Ureter (tissue), 1 donor: ENCODE measurements at places on chromosomes 5 and 9.

- DNase-seq, result no peak
Measured at GRCh38 chr9:135419106-135419505, 60.5 kb upstream of the PPP1R26 start.

DNA sequence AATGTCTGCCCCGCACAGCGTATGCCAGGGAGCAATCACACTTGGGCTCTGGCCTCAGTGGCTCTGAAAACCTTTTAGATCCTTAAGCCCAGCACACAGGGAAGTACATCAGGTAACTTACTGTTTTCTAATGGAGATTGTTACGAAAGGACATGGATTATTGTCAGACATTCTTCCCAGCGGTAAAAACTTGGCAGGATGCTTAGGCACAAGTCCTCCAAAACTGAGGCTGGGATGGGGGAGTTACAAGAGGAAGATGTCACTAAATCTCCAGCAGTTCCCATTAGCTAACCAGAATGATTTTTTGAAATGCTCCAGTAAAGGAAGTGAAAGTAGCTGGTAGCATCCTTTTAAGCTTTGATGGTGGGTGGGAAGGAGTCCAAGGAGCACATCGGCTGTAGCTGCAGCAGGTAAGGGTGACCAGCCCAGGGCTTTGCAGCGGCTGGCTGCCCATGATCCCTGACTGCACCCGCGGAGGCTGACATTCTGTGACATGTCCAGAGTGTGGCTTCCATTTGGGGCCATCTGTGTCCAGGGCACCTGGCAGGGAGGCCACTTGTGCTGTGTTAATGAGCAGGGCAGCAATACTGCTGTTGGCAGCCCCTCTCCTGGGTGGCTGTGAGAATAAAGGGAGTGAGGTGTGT, 165.8 kb downstream of the GADD45G start:
- DNase-seq, result no peak

DNA sequence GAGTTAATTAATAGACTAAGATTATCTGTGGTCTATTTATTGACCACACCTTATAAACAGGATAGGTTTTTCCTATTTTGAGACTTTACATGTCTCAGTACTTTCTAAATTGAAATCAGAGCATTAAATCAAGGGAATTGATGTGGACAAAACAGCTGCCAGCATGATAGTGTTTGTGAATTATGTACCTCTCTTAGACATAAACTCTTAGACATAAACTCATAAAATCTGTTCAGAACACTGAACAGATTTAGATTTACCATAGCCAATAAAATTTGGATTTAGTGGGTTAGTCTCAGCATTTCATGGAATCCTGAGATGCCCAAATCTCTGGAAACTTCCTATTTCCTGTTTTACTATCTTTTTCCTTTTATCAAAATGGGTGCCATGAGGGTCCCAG, 11.5 kb upstream of the AGXT2 start:
- no peak for DNase-seq

DNA sequence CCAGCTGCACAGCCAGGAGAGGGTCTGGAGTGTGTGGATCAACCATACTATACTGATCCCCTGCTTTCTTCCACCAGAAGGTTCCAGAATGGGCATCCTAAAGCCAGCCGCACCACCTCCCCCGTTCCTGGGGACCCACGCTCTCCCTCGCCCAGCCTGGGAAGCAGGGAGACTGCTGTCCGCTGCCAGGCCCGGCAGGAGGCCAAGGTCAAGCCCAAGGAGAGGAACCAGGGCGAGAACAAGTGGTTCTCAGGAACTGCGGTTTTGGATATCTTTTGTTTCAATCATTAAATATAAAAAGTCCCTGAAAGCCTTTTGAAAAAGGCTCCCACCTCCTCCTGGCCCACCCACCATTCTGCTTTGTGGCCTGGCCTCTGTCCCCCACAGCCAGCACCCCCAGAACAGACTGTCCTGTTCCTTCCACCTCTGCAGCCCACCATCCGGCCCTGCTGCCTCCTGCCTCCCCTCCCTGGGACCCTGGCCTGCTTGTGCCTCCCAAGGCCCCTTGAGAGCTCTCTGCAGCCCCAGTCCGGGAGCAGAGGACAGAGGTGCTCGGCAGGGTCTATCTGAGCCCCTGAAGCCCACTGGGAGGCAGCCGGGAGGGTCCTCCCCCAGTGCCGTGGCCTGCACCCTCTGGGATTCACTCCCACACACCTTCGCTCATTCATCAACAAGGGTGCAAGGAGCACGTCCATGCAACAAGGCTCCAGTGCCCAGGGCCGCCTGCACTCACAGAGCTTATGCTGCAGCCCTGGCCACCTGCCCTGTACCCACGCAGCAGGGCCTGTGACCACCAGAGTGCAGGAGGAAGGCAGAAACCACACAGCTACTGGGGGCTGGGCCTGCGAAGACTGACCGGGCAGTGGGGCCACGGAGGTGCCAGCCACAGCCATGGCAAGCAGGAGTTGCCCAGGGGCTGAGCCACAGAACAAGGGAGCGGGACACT, 614 bp upstream of the LCN6 start:
- no peak for DNase-seq

GRCh38 chr5:152170350-152170749, 234.7 kb downstream of the NMUR2 start:
- peak; percentile 46 for DNase-seq

DNA sequence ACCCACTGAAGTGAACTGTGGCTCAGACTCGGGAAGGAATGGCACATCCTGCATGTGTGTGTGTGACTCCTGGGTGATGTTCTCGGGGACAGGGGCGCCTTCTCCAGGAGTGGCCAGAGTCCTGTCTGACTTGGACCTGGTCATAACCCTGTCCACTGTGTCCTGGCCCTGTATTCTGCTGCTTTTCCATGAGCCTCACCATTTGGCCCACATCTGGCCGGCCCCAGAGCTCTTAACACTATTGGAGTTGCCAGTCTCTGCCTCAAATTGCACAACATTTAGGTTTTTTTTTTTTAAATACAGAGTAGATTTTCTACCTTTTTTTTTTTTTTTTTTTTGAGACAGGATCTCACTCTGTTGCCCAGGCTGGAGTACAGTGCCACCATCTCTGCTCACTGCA, 278.3 kb upstream of the TUT7 start:
- DNase-seq, result no peak

GRCh38 chr9:17905781-17906175, 326.9 kb downstream of the SH3GL2 start:
- no peak for DNase-seq

DNA sequence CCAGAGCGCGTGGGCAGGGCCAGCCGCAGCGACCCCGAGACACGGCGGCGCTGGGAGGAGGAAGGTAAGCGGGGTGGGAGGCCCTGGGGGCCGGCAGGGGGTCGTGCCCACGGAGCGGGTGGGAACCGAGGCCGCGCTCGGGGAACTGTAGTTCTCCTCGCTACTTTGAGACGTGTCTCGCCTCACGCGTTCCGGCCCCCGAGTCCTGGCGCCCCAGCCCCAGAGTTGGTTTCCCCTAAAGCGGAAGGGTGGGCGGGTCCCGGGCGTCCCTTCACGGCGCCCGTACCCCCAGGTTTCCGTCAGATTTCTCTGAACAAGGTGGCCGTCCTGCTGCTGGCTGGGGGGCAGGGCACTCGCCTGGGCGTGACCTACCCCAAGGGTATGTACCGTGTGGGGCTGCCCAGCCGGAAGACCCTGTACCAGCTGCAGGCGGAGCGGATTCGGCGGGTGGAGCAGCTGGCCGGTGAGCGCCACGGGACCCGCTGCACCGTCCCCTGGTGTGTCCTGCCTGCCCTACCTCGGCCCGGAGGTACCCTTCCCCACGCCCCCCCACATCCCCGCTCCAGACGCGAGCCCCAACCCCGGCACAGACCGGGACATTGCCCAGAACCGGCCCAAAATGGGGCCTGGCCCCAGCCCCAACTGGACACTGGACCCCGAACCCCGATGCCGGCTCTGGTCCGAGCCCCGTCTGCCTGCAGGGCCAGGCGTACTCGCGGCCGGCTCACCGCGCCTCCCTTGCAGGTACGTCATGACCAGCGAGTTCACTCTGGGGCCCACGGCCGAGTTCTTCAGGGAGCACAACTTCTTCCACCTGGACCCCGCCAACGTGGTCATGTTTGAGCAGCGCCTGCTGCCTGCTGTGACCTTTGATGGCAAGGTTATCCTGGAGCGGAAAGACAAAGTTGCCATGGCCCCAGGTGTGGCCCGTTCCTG, 709 bp downstream of the UAP1L1 start:
- DNase-seq, result peak; percentile 53

- no peak for DNase-seq
Measured at GRCh38 chr9:38000332-38000731, 68.7 kb downstream of the SHB start.

DNA sequence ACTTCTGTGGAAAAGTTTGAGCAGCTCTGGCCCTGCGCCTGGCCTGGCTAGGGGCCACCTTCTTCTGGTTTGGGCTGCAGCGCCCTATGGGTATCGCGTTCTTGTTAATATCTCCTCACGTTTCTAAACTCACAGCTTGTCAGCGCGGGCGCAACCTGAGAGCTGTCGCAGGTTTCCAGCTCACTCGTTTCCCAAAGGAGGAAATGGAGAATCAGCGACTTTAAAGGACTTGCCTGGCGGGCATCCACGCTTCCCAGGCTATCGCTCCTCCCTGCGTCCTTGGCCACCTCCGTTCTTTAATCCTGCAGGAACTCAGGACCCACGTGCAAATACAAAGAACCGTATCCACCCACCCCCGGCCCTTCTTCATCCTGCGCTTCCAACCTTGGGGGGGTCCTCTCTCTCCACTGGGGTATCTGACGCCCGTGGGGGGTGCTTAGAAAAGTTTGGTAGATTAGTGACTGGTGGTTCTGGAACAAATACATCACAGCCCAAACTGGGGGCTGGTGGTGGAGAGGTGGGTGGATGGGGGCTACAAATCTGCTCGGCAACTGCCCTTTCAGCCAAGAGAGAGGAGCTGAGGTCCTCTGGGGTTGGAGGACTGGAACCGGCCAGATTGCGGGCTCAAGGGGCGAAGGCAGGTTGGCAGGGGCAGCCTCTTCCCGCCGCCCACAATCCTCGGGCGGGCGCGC, 578 bp upstream of the PSAT1 start:
- DNase-seq, result peak; percentile 46

GRCh38 chr5:181136361-181136955, 5.5 kb upstream of the OR2V1 start:
- no peak for DNase-seq

DNA sequence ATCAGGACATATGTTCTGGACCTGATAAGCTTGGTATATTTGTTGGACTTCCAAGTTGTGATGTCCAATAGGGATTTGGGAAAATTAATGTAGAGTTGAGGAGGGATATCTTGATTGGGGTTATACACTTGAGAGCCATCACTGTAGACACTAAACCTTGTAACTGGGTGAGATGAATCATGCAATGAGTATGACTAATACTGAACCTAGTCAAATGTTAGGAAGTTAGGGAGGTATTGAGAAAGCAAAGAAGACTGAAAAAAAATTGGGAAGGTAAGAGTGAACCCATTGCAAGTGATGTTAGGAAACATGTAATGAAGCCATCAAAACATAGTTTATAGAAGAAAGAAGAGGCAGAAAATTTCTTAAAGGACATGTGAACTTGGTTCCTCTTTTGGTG, 668.4 kb upstream of the CDH9 start:
- DNase-seq, result no peak

- DNase-seq, result no peak
Measured at GRCh38 chr5:172793577-172794488, 22.8 kb upstream of the DUSP1 start.

- DNase-seq, result no peak
Measured at GRCh38 chr5:21452449-21452848, 1400.7 kb downstream of the CDH12 start.

- DNase-seq, result no peak
Measured at GRCh38 chr5:93120051-93120450, 461.0 kb downstream of the NR2F1-AS1 start.

DNA sequence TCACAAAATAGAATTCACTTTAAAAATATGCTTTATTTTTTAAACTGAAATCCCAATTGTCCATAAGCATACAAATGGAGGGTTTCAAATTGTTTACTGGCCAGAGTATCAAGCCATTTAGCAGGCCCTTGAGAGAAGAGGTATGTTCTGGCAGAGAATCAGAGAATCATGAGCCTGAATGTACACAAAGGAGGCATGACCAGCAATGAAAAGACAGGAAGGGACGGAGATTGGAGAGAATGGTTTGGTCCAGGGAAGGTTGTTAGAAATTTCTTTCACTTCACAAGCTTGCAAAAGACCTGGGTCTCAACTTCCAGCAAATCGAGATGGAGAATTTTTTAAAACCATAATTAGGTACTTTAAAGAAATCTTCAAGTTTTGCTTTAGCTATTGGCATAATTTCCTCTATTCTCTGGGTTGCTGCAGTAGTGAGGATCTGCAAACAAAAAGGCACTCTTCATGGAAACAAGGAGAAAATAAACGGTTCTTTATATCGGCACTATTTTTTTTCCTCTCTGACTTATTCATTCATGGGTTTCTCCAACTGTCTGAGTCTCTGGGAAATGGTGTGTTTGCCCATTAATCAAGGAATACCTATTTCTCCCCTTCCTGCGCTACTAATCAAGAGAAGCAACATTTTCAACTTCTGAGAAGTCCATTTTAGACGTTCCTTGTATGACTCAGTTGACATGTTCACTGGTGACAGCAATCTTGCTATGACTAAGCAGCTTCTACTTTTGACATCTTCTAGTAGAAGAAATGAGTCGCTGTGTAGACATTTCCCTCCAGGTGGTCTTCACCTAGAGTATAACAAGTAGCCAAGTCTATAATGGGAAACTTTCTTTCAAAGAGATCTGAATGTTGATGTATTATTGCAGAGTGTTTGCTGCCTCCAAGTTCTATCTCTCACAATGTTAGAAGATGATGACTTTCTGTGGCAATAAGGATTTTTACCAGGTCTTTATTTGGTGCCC, 23.1 kb upstream of the ERCC6L2 start:
- no peak for DNase-seq

GRCh38 chr5:132648355-132648754, 9.6 kb upstream of the IL13 start:
- DNase-seq, result no peak

- DNase-seq, result no peak
Measured at GRCh38 chr9:71643330-71643729, 125.0 kb downstream of the CEMIP2 start.

DNA sequence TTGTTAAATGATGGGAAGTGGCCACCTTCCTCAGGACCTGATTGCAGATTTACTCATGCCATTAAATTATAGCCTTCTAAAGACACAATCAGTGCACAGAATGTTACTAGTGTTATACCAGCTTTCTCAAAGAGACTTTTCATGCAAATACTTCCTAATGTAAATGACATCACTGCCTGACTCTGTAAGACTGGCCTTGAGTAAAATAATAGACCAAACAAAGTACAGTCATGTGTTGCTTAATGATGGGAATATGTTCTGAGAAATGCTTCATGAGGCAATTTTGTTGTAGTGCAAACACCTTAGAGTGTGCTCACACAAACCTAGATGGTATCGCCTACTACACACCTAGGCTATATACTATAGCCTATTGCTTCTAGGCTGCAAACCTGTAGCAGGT, 17.0 kb upstream of the C1QTNF3 start:
- no peak for DNase-seq

DNA sequence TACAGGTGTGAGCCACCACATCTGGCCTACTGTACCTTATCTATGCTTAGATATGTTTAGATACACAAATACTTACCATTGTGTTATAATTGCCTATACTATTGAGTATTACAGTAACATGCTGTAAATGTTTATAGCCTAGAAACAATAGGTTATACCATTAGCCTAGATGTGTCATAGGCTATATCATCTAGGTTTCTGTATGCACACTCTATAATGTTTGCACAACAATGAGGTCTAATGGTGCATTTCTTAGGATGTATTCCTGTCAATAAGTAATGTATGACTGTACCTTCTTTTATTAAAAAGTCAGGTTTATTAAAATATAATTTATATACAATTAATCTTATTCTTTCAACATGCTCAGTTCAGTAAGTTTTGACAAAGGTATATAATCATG, 683.1 kb downstream of the LRRC70 start:
- no peak for DNase-seq

- DNase-seq, result no peak
Measured at GRCh38 chr5:66949066-66949465, 247.5 kb downstream of the CD180 start.
